Gastrocnemius medialis (tissue), 4 donors: ENCODE measurements at places on chromosomes 6 and 20.

GRCh38 chr20:20353576-20353975 is 14.3 kb upstream of the INSM1 start:
- no peak for DNase-seq

DNA sequence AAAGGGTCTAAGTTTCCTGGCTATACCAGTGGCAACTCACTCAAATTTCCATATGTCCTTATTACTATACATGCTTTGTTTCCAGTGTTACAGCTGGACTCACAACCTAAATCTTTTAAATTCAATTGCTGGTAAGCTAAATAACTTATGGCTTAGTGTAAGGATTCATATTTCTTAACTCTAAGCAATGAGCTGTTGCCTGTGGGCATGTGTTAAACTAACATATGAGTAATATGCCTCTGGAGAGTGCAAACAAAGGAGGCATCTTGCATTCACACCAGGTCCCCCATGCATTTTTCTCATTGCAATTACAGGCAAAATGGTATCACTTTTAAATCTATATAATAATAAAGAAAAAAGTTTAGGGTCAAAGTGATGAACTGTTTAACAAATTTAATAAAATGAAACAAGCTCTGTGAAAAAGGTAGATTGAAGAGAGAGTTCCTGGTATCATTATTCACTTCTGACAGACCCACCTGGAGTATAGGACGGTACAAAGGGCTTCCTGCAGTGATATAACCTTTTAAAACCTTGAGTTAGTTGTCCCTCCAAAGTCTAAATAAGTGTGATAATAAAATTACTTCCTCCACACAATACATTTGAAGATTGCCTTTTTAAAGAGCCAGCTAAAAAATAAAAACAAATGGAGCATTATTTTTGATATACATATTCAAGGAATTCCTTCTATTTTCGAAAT is 57.6 kb upstream of the HMGCLL1 start:
- DNase-seq: no peak

DNA sequence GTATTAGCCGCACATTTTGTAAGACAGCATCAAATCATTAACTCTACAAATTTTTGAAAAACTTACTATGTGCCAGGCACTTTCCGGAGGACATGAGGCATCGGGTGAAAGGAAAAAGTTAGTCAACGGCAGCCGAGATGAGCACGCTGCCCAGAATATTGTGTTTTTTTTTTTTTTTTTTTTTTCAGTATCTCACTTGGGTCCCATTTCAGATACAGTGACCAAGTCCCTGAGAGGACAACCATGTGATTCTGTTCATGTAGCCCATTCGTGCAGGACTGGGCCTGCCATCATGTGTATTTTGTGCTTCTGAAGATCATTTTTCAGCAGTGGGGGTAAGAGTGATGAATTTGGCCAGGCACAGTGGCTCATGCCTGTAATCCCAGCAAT is 1.3 kb downstream of the SLA2 start:
- DNase-seq: no peak

- DNase-seq: no peak
Measured at GRCh38 chr6:137170266-137171052, 3.0 kb downstream of the IL22RA2 start.

DNA sequence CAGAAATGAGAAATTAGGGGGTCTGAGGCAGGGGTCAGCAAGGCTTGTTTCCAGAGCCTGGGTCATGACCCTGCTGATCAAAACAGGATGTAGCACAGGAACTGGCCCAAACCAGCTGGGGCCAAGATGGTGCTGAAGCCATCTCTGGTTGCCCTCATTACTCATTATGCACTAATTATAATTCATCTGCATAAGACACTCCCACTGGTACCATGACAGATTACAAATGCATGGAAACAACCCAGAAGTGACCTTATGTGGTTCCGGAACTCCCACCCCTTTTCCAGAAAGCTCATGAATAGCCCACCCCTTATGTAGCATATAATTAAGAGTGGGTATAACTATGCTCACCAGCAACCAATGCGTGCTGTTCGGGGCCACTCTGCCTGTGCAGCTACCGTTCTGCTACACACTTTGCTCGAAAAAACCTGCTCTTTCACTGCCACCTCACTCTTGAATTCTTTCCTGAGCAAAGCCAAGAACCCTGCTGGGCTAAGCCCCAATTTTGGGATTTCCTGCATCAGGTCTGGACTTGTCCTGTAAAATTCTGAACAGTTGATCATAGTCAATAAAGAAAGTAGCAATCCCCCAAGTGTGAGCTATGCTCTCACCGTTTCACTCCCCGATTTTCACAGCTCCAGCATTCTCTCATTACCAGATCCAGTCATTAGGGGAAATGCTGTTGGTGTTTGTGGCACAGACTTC is 122.3 kb downstream of the WDR27 start:
- no peak for DNase-seq

DNA sequence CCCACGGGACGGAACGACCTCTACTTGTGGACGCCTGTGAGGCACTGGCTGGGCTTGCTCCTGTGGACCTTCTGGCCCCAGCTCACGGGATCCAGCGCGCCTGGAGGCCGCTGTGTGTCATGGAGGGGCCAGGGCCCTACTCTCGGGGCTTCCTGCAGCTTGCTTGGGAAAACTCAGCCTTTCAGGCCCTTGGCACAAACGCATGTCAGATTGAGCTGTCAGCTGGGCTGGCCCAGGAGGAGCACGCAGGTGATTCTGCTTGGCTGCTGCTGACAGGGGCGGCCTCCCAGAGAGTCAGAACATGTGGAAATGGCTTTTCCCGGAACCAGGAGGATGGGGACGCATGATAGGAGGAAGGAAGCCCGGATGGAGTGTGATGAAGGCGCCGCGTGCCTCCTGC is 39.7 kb downstream of the TMEM181 start:
- DNase-seq: no peak

DNA sequence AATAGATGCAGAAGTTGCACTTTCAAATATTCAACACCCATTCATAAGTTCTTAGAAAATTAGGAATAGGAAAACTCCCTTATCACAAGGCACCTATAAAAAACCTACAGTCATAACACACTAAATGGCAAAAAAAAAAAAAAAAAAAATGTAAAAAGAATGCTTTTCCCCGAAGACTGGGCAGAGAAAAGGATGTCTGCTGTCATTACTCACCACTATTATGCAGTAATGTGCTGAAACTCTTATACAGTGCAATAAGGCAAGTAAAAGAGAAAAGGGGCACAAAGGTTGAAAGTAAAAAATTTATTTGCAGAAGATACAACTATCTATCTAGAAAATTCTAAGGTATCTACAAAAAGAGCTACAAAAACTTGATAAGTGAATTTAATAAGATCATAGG is 607.8 kb upstream of the ARID1B start:
- DNase-seq: no peak

DNA sequence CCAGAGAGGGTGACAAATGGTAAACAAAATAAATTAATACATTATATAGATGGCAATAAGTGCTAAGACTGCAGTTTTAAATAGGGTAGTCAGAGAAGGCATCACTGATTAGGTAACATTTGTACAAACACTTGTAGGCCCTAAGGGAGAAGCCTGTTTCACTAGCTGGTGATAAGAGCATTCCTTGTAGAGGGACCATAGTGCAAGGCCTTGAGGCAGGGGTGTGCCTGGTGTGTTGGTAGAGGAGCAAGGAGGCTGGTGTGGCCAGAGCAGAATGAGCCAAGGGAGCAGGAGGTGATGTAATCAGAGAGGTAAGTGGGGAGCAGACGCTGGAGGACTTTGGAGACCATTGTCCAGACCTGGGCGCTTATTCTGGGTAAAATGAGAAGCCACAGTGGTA is 70.7 kb downstream of the ANKRD6 start:
- no peak for DNase-seq

DNA sequence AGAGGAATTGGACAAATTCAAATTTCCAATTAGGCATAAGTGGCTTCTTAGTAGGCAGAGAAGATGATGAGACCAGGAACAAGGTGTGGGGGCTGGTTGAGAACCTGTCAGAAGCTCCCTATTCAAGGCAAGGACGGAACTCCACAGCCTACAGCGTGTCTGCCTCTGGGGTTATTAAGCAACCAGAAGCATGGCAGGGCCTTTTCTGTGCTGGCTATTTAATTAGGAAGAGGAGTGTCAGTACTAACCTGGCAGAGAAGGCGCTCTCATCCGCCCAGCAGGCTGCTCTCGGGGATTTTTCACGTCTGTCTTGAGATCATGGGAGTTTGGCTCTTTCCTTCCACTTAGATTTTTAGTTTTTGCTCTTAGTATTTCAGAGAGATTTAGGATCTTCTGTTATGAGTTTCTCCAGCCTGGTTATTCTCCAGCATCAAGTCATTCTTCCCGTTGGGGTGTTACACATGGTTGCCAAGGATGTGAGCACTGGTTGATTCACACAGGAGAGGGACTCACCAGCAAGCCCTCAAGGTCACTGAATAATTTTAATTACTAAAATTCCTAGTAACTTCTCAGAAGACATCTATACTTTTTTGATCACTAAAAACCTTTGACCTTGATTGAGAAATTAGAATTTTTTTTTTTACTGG is 23.9 kb downstream of the ADTRP start:
- no peak for DNase-seq

DNA sequence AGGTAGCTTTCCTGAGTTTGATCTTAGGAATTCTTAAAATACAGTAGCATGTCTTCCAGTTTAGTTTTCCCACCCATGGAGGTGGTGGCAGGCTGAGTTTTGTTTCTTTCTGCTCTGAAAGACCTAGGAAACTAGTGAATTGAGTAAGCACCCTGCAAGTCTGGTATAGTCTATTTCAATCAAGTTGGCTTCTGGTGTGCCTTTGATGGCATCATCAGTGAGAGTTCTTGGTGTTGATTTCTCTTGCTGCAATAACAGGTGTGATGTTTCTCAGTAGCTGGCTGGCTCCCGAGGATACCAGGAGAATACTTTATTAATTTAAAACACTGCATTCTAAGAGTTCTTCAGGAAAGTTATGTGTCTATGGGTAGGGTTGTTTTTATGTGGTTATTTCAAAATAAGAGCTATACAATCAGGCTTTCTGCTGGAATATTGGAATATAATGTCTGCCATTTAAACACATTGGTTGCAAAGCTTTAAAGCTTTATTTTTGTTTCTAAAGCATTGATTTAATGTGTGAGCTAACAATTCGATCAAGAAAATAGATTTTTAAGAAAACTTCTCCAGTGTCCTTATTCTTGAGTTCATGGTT is 19.0 kb downstream of the VAPB start:
- DNase-seq: peak; percentile 69
